ENCODE measurements at places on chromosomes 2 and 18. TPM values are rescaled to one million over a fixed set of nuclear protein-coding genes. Genes with fewer than 3 reads are reported as not detected.

DNA sequence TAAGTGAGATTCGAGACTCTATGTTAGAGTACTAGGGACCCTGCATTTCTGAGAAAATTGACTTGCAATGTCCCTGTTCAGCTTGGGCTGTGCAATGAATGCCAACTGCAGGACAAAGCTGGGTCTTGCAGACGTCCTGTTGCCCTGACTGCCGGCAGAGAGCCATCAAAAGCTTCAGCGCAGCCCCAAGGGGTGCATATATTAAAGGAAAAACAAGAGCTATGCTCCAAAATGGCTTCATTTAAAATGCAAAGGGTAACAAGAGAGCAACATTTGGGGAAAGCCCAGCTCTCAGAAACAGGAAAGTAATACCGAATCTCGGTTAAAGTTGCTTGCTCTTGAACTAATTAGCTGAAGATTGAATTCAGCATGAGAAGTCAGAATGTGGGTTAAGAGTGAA lies 110.9 kb upstream of the PNPT1 start:
- DNase-seq = no peak

DNA sequence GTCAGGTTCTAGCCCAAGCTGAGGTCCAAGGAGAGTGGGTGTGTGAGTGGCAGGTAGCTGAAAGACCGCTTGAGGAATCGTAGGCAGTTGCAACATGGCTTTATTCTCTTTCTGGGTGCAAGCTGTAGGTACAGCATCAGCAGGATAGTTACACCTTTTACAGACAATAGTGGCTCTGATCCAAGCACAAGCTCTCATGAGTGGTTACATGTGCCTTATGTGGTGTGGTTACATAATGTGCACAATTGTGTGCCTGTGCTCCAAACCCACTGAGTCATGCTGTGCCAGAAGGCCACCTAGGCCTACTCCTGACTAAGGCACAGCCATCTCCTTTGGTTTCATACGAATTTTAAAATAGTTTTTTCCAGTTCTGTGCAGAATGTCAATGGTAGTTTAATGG lies 227.6 kb downstream of the SATB2 start:
- DNase-seq = no peak

DNA sequence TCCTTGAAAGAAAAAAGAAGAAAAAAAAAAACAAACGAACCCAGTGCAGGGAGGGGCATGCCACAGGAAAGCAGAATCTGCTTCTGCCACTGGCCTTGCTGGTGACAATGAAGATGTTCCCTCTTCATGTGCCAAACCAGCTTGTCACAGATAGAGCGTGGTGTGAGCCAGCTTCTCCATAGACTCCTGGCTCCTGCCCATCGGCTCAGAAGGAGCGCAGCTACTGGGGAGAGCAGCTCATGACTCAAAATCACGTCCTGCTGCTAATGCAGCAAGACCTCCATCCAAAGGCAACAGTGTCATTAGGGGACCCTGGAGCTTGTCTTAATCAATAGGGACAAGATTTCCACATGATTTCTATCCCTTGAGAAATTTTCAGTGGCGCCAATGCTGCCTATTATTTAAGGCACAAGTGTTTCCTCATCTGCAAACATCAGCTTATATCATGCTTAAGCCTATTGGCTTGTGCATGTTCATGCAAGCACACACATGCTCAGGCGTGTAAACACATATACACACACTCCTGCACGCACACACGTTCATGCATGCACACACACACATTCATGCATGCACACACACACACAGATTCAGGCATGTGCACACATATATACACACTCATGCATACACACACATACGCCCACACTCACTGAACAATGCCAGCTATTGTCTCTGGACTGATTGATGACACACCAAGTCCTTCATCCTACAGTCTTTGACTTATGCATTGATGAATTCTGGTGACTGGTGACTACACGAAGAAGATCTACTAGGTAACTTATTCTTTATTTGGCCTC lies 682.0 kb upstream of the ID2 start:
- DNase-seq = no peak

GRCh38 chr2:235701206-235701981 lies 207.6 kb downstream of the AGAP1 start:
- no peak for DNase-seq

DNA sequence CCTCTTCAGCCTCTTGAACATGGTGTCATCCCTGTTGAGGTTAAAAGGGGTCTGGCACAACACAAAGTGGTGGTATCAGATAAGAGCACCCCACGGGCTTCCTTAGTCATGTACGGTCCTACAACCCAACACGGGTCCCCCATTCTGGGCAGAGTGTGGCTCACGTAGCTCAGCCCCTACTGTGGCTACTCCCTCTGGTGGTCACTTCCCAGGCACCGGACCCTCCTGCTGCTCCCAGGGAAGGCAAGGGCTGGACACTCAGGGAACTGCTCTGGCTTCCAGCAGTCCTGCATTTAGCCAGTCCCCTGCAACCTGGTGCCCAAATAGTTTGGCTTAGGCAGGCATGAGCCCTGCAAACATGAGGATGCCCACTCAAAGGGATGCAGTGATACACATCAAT lies 58.6 kb downstream of the GALNT14 start:
- no peak for DNase-seq

GRCh38 chr2:61906186-61906470 lies 654 bp downstream of the COMMD1 start:
- no peak for DNase-seq

GRCh38 chr2:188978291-188979081 lies 4.3 kb downstream of the COL3A1 start:
- no peak for DNase-seq

- no peak for DNase-seq
Observed at GRCh38 chr2:63497576-63497975, 90.7 kb downstream of the WDPCP start.

DNA sequence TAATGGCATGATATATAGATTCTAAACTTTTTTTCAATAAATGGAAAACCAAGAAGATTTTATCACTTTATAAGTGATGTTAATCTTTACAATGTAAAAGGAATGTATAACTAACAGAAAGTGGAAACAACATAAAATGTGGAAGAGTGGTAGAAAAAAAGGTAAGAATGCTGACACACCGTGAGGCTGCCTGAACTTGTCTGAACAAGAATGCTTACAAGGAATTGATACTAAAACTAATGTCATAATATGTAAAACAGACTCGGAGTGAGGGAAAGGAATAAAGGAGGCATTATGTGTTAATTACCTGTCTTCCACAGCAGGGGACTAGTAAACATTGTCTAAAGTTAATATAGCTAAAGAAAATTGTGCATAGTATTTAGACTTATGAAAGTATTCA lies 958.8 kb upstream of the TMEFF2 start:
- DNase-seq = no peak

DNA sequence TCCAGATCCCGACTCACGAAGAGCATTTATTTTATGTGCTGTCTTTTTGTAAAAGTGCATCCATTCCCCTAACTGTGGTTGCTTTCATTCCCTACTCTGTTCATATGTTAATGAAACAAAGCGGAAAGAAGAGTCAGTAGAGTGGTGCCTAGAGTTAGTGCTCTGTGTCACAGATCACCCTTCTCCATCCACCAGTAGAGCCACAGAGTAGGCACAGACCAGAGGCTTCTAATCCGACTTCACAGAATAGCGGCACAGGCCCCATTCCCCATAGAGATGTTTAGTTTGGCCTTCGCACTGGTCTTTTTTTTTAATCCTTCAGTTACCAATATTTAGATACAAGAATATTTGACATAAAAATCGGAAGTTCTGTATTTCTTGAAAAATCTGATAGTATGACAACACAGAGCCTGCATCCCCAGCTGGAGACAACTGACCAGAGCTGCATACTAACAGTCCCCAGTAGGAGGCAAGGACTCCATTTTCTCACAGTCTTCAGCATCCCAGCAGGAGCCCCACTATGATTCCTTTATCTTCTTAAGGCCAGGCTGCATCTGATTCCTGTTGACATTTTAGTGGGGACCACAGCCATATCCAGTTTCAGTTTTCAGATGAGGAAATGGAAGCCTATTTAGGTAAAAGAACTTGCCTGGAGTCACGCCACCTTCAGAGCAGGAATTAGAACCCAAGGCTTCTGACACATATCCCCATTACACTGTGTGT lies 7.0 kb downstream of the G6PC2 start:
- no peak for DNase-seq

DNA sequence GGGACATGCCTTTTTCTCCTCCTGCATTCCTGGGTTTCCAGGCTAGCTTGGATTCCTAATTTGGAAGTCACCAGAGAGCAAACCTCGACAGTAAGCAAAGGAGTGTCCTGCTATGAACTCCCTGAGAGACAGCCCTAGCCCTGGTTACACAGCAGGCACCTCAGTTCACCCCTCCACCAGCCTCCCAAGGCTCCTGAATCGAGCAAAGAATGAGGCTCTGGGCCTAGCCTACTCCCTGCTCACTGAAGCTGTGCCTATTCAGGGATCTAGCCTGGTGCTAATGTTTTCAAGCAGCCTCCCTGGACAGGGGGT lies 66.7 kb upstream of the RMDN2 start:
- no peak for DNase-seq

DNA sequence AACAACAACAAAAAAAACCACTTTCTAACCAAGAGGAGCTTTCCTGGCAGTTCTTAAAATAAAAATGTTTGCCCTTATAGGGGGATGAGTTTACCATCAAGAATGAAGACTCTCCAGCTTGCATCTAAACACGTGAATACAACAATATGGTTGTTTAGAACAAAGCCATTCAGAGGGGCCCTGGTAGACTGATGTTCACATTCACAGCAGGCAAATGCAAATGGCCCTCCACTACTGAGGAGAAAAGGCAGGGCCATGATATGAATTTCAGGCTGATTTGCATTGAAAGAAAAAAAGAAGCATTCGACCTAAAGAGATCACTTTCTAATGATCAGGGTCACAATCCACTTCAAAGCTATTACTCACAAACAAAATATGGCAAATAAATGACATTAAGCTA lies 65.3 kb upstream of the OTOS start:
- DNase-seq = no peak

DNA sequence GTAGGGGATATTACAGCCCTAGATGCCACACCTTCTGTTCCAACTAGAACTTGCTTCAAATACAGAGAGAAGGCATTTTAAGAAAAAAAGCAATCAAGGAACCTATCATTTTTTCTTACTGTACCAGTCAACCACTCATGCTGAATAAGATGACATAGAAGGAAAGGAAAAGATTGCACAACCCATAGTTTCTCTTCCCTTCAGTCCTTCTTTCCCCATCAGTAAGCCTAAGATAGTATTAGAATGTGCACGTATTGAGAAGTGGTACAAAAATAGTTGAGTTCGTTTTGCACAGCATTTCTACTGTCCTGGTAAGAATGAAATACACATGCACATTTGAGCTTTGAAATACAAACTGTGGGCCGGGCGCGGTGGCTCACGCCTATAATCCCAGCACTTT lies 27.0 kb upstream of the HK2 start:
- DNase-seq = no peak

GRCh38 chr18:69725009-69725408 lies 222.7 kb downstream of the CD226 start:
- DNase-seq = no peak

DNA sequence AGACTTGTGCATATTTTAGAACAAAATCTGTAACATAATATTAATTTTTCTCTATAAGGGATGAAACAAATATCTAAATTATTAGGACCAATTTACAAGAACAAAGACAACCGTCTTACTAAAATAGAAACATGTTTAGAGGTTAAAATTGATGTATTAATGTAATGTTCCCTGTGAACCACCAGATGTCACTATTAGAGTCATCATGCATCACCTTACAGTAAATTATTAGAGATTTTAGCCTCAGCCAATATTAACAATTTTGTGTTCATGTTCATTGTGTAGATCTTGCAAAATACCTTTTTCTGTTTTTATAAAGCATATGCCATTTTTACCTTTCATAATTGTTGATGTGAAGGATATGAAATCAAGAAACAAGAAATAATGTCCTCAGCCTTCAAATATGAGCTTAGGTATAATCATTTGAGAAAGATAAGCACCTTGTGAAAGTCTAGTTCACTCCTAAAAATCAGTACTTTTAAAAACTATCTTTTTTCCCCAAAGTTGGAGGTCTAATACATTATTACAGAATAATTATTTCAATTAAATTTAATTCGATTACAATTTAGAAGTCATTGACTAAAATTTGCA lies 344.3 kb upstream of the KCNH7 start:
- no peak for DNase-seq

- peak; percentile 45 for DNase-seq
Observed at GRCh38 chr2:9473985-9474360, 378 bp upstream of the IAH1 start.

- DNase-seq = no peak
Observed at GRCh38 chr18:31275722-31276463, 42.1 kb upstream of the DSG1 start.

- DNase-seq = no peak
Observed at GRCh38 chr2:11227595-11227994, 72.3 kb downstream of the SLC66A3 start.

GRCh38 chr18:13103366-13103765 lies 112.2 kb downstream of the CEP192 start:
- no peak for DNase-seq

GRCh38 chr2:38539086-38539485 lies 63.6 kb downstream of the HNRNPLL start:
- no peak for DNase-seq

DNA sequence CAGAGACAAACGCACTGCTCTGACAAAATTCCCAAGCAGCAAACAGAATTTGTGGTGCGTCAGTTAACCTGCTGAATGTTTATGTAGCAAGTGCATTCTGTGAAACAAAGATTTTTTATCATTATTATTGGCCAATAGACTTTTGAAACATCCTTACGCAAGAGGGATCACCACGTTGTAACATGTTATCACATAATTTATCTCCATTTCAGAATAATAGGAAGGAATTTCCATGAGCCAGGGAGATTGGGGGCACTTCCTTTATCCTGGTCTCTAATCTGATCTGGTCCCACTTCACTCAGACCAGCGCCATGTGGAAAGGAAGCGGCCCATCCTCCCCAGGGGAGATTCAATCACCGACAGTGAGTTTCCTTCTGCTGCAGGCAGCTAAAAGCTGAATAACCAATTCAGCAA lies 166.1 kb downstream of the PID1 start:
- no peak for DNase-seq

GRCh38 chr2:220335591-220335915 lies 708.1 kb downstream of the SLC4A3 start:
- DNase-seq = no peak

- no peak for DNase-seq
Observed at GRCh38 chr18:25423760-25424159, 71.8 kb upstream of the ZNF521 start.

- no peak for DNase-seq
Observed at GRCh38 chr2:197934261-197934933, 130.0 kb downstream of the PLCL1 start.

GRCh38 chr2:237057893-237058300 lies 27.8 kb upstream of the COPS8 start:
- DNase-seq = no peak

GRCh38 chr18:31429623-31430022 lies 17.9 kb upstream of the DSG3 start:
- DNase-seq = no peak

- no peak for DNase-seq
Observed at GRCh38 chr2:37610638-37611289, 60.7 kb downstream of the CDC42EP3 start.

- DNase-seq = no peak
Observed at GRCh38 chr2:126749537-126749936, 93.6 kb downstream of the GYPC start.

SOWAHC gene
- total RNA-seq = 1.3 TPM

PROKR1 gene
- not detected for total RNA-seq

CTIF gene
- 6.1 TPM for total RNA-seq

CYS1 gene
- total RNA-seq = not detected

ERICH2 gene
- not detected for total RNA-seq

AGXT gene
- not detected for total RNA-seq

IL36B gene
- not detected for total RNA-seq

MAL gene
- 159 TPM for total RNA-seq

GREB1 gene
- 0.15 TPM for total RNA-seq

ZNF514 gene
- 12.0 TPM for total RNA-seq

ALPI gene
- total RNA-seq = not detected

CYTIP gene
- total RNA-seq = 286 TPM

All from T-helper 17 cell (primary cell).